ENCODE measurements at places on chromosomes 5 and 9. TPM values are rescaled to one million over a fixed set of nuclear protein-coding genes. Genes with fewer than 3 reads are reported as not detected.

DNA sequence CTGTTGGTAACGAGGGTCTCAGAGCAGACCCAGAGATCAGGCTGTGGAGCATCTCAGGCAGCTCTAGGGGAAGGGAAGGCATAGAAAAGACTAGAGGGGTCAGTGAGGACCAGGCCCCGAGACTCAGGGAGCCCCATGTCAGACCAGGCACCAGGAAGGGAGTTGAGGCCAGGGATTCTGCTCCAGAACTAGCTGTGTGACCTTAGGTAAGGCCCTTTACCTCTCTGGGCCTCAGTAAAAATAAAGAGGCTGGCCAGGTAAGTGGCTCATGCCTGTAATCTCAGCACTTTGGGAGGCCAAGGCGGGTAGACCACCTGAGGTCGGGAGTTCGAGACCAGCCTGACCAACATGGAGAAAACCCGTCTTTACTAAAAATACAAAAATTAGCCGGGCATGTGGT lies 176.4 kb upstream of the IER5L start:
- no peak for DNase-seq

GRCh38 chr5:178931846-178932760 lies 8.9 kb upstream of the ZNF454 start:
- DNase-seq: no peak

- no peak for DNase-seq
These were observed 44.6 kb downstream of the KCNT1 start for GRCh38 chr9:135746565-135746964.

DNA sequence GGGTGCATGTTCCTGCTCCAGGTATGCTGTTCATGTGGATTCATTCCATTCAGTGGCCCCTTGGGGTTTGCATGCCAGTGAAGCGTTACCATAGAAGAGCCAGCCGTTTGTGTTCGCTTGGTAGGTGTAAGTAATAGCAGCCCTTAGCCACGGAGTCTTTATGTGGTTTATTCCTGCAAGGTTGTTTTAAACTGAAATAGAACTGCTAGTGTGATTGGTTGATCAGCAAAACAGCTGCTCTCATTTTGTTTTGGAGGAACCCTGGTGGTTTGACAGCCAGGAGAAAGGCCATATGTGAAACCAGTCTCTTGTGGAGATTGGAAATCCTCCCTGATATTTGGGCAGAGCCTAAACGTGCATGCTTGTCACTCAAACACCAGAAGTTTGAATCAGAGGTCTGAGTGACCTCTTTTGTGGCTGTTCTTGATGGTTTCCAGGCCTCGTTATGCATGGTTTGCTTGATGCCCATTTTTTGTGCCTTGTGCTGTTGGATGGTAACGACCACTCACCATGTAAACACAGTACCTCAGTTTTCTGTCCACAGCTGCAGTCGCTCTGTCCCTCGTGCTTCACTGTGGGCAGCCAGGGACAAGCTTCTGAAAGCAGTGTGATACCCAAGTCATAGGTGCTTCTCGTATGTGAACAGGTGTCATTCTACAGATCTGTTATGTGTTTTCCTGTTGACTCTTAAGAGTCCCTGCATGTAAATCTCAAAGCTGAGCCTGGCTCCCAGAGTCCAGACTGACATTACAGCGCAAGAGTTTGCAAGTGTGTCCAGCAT lies 58.3 kb upstream of the NXNL2 start:
- peak; percentile 13 for DNase-seq

DNA sequence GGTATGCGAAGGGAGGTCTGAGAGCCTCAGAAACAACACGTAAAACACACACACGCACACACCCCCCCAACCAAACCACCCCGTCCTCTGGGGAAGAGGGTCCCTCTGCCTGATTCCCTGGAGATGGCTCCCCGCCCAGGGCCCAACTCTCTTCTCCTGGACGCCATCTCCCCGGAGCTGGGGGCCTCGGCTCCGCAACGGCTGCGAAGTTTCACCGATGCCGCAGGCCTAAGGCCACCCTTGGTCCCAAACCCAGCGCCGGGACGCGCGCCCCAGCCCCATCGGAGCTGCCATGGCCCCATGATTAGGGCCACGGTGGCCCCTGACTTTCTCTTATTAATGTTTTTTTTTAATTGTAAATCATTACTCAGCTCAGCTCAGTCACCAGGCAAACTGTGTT lies 181.4 kb upstream of the TBCA start:
- DNase-seq: no peak

GRCh38 chr9:34079181-34079580 lies 30.5 kb upstream of the UBAP2 start:
- peak; percentile 47 for DNase-seq

DNA sequence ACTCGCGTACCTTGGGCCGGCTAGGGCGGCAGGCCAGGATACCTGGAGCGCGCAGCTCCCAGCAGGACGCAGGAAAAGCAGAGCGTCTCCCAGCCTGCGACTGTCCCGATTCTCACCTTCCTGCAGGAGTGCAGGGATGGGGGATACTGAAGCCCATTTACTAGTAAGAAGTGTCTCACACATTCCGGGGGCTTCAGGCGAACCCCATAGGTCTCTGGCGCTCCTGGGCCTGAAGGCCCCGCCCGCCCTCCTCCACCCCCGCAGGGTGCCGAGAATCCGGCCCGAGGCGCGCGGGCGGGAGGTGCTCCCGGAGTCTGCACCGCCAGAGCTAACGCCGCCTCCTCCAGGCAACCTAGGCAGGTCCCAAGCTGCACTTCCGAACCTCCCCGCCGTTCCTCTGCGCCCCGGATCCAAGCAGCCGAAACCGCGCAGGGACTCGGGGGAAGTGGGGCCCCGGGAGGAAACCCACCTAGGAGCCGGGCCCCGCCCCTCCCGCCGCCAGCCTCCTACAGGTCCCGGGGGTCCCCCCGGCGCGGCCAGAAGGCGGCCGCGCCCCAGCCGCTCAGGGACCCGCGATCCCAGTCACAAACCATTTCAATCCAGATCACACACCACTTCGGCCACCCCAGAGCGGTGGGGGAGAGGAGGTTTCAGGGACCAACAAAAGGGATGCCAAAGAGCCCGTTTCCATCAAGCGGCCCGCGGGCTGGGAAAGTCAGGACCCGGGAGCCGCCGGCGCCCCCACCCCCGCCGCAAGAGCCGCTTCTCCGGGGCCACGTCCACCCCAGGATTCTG lies 1.2 kb downstream of the ROR2 start:
- peak; percentile 89 for DNase-seq

DNA sequence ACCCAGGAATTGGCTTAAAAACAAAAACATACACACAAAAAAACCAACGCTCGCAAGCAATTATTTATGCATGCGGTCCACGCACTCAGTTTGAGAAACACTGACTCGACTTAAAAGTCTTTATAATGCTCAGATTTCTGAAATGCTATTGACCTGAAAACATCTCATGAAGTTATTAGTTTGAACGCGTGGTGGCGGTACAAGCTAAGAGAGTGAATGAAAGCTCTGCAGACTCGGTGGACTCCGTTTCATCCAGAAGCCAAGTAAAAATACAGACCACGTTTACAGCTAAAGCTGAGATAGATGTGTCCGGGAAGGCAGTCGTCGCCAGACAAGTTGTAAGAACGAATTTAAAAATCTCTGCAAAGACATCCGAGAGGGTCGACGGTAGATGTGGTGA lies at the start of gene PCDHB6:
Gene PCDHB6 (plus strand): TSS at position 246 of the 400 bp plus-strand sequence. CDS start 201 bp downstream, outside the sequence.
- DNase-seq: peak; percentile 46

- no peak for DNase-seq
These were observed 142.7 kb downstream of the FBXL17 start for GRCh38 chr5:108238936-108239887.

DNA sequence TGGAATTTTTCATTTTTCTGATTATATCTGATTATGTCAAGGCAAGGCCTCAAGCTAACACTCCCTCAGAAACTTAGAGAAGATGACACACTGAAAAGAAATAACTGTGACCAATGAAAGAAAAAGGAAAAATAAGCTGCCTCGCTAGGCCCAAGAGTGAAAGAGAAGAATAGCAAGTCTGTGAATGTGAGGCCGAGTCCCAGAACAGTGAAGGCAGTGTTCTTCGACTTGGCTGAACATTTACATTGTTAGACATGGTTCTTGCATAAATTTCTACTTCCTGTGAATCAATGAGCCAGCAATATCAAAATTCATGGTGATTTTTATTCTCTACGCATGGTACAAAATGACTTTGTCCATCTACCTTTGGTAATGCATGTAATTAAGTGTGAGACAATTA lies at the start of gene ATP10B:
Gene ATP10B (minus strand): TSS at position 163 of the 400 bp plus-strand sequence. CDS start 164,137 bp downstream, outside the sequence.
- DNase-seq: no peak

GRCh38 chr5:58490402-58491050 lies 709 bp upstream of the GAPT start:
- DNase-seq: no peak

GRCh38 chr9:136050701-136051452 lies 44.2 kb downstream of the NACC2 start:
- no peak for DNase-seq

DNA sequence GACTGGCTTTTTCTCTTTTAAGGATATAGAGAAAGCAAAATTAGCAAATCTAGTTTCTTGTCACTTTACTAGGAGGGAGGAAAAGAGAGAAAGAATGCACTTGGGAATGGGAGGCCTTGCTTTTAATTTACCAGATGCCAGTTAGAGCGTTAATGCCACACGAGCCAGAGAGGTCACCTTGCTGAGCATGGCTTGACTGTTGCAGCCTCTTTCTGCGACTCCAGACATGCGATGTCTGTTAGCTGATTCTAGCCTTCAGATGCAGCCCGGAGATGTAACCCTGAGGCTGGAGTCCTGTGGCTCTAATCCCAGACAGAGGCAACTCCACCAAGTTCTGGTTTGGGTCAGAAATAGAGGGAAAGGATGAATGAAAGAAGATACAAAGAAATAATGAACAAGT lies 152.5 kb downstream of the TRIO start:
- no peak for DNase-seq

GRCh38 chr5:131536211-131536826 lies 98.7 kb downstream of the RAPGEF6 start:
- DNase-seq: peak; percentile 18

DNA sequence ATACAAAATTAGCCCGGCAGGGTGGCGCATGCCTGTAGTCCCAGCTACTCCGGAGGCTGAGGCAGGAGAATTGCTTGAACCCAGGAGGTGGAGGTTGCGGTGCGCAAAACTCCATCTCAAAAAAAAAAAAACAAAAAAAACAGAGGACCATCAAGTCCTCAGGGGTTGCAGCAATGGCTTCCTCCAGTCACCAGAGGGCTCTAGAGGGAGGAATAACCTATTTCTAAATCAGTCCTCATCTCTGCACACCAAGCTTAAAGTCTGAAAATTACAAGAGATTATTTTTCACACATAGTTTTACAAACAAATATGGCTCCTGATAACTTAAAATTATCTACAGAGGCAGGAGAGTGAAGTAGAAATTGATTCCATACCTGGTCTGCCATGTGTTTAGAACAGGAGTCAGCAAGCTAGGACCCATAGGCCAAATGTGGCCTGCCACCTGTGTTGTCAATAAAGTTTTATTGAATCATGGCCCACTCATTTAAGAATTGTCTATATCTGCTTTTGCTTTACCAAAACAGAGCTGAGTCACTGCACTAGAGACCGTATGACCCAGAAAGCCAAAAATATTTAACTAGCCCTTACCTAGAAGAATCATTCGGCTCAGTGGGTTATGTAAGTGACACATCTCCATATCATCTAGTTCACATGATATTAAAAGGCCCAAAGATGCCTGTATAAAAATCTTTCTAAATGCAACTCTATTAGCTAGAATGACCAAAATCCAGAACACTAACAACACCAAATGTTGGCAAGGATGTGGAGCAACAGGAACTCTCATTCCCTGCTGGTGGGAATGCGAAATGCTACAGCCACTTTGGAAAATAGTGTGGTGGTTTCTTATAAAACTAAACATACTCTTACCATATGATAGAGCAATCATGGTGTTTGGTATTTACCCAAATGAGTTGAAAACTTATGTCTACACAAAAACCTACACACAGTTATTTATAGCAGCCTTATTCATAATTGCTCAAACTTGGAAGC lies 207.7 kb downstream of the FRMD3 start:
- DNase-seq: peak; percentile 6

DNA sequence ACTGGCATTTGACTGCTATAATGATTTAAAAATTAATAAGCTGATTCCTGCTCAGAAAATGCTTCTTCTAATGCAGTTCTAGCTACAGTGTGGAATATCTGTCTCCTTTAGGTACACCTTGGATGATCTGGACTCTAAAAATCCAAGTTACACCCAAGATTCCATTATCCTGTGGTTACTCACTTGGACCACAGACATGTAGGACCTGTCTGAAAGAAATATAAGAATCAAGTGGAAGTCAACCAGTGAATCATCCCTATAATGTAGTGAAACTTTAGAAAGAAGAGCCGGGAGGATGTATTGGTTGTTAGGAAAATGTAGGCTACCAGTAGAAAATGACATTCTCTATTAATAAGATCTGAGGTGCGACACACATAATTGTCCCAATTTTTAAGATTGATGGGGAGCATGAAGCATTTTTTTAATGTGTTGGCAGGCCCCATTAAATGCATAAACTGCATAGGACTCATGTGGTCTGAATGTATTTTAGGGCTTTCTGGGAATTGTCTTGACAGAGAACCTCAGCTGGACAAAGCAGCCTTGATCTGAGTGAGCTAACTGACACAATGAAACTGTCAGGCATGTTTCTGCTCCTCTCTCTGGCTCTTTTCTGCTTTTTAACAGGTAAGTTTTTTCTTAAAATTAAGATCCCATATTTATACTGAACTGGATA lies at the start of gene SPINK6:
Gene SPINK6 (plus strand): TSS at position 512 of the 673 bp plus-strand sequence. CDS start 55 bp downstream, at position 567.
- DNase-seq: no peak

DNA sequence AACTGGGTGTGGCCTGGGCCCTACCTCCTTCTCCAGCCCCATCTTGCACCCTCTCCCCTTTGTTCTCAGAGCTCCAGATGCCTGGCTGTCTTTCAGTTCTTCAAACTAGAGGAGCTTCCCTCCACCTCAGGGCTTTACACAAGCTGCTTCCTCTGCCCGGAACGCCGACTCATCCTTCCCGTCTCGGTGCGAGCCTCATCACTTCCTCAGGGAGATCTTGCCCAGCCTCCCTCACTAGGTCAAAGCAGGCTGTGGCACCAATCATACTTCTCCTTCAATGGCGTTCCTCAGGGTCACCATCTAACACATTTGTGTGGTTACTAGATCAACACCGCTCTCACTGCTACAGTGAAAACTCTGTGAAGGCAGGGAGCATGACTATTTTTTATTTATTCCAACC lies 56.2 kb upstream of the ZSWIM6 start:
- DNase-seq: peak; percentile 73

GRCh38 chr9:127717766-127718165 lies 1.9 kb downstream of the TTC16 start:
- DNase-seq: no peak

The CNTFR gene
- polyA plus RNA-seq: not detected

The TCOF1 gene
- polyA plus RNA-seq: 16.3 TPM

The TOMM5 gene
- polyA plus RNA-seq: 288 TPM

The MAP1B gene
- polyA plus RNA-seq: 261 TPM

The PCDHA1 gene
- not detected for polyA plus RNA-seq

The TMOD1 gene
- polyA plus RNA-seq: 0.43 TPM

The TMC1 gene
- polyA plus RNA-seq: 0.32 TPM

The ZNF366 gene
- not detected for polyA plus RNA-seq

The ABLIM3 gene
- 11.4 TPM for polyA plus RNA-seq

Data from GM23248 (cell line).